GM18507 (cell line): ENCODE measurements at places on chromosomes 2 and 18.

GRCh38 chr2:26772064-26773001, 8.2 kb downstream of the SLC35F6 start:
- DNase-seq: no peak

DNA sequence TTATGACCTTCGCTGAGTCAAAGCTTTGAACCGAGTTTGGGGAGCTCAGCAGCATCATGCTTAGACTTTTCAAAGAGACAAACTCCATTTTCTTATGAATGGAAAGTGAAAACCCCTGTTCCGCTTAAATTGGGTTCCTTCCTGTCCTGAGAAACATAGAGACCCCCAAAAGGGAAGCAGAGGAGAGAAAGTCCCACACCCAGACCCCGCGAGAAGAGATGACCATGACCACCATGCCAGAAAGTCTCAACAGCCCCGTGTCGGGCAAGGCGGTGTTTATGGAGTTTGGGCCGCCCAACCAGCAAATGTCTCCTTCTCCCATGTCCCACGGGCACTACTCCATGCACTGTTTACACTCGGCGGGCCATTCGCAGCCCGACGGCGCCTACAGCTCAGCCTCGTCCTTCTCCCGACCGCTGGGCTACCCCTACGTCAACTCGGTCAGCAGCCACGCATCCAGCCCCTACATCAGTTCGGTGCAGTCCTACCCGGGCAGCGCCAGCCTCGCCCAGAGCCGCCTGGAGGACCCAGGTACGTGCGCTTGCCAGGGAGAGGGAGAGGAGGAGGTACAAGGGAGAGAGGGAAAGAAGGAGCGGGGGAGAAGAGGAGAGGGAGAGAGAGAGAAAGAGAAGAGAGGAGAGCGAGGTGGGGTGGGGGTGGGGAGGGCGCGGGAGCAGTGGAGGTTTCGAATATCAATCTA, at the start of gene DLX1:
TSS of gene DLX1 (plus strand) at position 48 of the 700 bp plus-strand sequence. CDS start at position 219, 171 bp downstream.
- DNase-seq: no peak

DNA sequence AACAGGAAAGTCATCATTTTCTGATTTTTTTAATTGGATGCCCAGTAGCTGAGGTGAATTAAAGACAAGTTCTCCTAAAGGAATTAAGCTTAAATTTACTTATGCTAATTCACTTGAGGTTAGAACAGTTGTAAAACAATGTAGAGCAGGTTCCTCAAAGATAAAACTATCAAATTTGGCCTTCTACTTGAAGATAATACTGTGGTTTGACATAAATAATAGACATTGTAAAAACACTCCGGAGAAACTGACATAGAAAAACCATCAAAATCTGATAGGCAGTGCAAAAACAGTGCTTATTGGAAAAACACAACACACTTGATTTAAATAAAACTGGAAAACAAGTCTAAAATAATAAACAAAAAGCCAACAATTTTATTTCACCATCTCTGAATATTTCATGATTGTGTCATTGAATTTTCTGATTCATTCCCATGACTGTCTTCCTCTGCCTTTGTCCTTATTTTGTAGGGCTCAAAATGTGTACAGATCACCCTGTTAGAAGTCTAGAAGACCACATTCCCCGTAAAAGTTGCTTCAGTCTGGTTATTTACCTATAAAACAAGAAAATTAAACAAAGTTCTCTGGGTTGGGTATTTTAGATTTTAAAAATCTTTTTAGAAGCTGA, 28.3 kb upstream of the SLC40A1 start:
- DNase-seq: no peak

DNA sequence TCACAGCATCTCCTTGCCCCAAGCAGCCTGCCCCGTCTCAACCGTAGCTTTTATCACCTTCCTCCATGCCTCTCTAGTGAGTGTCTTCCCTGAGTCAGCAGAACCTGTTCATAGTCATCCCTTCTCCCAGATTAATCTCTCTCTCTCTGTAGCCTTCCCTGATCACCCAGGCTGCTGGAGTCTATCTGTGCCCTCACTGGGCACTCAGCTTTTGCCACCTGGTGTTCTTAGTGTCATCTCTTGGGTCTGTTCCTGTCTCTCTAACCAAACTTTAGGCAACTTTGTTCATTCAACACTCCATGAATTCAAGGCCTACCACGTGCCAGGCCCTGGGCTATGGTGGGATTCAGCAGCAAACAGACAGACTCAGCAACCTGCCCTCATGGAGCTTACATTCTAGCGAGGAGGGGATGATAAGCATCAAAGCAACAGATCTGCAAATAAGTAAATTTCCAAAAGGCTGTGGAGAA, 159.1 kb downstream of the SMAD7 start:
- no peak for DNase-seq

GRCh38 chr2:41242001-41242331, 790.1 kb upstream of the SLC8A1 start:
- DNase-seq: no peak

- no peak for DNase-seq
These were observed 111.7 kb upstream of the ZEB2 start for GRCh38 chr2:144631636-144632035.

GRCh38 chr2:192166946-192167345, 27.8 kb downstream of the TMEFF2 start:
- no peak for DNase-seq

DNA sequence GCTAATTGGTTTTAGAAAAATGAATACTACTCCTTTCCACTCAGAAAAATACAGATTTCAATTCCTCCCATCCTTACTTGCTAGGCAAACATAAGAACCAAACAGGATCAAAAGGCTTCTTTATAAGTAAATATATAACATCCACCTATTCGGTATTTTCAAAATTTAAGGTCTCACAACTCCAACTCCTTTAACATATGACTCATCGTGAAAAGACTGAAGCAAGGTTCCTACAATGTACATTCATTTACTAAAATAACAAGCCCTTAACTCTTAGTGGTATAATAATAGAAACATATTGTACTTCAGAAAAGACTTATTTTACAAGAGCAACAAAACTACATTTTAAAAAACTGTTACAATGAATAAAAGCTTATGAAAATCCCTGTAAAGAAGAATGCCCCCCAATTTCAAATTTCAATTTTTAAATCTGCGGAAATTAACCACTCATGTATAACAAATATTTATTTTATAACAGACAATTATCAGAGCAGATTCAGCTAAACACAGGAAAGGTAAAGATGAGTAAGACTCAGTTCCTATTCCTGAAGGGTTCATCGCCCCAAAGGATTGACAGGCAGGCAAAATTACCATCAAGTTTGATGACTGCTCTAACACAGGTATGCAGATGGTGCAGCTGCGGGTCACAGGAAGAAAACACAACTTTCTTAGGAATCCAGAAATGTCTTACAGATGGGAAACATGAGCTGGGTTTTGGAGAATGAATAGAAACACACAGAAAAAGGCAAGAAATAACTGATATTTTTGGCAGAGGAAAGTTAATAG, 96.4 kb downstream of the COBLL1 start:
- no peak for DNase-seq

DNA sequence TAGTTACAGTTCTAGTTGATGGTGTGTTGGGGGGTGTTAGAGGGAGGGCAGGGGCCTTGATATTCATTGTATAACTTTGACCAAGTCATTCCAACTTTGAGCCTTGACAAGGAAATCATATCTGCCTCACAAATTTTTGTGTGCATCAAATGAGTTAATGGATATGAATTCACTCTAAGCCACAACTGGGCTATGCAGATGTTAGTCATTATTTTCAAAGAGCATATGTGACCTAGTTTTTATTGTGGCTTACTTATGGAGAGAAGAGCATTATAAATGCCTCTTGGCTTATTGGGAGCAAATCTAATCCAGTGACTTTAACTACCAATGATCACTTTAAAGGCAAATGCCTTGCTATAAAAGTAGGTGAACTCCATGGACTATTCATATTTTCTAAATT, 250.2 kb downstream of the LPIN1 start:
- no peak for DNase-seq

DNA sequence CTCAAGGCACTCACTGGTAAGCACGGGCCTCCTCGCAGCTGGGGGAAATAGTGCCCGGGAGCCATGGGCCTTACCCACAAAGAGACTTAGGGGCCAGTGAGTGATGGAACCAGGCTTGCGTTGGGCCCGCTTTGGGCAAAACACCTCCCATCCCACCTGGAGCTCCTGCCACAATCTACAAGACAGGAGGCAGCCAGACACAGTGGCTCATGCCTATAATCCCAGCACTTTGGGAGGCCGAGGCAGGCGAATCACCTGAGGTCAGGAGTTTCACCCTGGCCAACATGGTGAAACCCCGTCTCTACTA, 88.2 kb downstream of the TFCP2L1 start:
- DNase-seq: no peak

DNA sequence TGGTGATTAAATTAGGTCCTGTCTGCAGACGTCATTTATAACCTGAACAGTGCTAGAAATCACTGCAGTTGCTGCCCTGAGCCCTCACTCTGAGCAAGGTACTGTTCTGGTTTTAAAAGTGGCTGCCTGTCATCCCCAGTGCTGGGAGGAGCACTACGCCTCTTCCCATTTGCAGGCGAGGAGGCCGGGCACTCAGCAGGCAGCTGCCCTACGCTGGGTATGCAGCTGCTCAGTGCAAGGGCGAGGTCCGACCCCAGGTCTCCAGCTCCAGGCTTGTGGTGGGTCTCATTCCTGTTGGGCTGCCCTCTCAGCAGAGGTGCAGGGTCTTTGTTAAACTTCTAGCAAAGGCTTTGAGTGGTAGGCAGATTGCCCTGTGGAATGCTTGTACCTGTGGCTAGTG, 15.7 kb downstream of the CNDP2 start:
- no peak for DNase-seq

GRCh38 chr2:159226059-159226461, 60.4 kb downstream of the WDSUB1 start:
- no peak for DNase-seq

DNA sequence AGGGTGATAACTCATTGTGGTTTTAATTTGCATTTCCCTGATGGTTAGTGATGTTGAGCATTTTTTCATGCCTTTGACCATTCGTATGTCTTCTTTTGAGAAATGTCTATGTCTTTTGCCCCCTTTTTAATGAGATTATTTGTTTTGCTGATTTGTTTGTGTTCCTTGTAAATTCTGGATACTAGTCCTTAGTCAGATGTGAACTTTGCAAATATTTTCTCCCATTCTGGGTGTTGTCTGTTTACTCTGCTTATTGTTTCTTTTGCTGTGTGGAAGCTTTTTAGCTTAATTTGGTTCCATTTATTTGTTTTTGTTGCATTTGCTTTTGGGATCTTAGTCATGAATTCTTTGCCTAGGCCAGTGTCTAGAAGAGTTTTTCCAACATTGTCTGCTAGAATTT, 192.0 kb downstream of the PARD3B start:
- DNase-seq: no peak

- no peak for DNase-seq
These were observed 16.4 kb downstream of the TNFRSF11A start for GRCh38 chr18:62341473-62341872.

DNA sequence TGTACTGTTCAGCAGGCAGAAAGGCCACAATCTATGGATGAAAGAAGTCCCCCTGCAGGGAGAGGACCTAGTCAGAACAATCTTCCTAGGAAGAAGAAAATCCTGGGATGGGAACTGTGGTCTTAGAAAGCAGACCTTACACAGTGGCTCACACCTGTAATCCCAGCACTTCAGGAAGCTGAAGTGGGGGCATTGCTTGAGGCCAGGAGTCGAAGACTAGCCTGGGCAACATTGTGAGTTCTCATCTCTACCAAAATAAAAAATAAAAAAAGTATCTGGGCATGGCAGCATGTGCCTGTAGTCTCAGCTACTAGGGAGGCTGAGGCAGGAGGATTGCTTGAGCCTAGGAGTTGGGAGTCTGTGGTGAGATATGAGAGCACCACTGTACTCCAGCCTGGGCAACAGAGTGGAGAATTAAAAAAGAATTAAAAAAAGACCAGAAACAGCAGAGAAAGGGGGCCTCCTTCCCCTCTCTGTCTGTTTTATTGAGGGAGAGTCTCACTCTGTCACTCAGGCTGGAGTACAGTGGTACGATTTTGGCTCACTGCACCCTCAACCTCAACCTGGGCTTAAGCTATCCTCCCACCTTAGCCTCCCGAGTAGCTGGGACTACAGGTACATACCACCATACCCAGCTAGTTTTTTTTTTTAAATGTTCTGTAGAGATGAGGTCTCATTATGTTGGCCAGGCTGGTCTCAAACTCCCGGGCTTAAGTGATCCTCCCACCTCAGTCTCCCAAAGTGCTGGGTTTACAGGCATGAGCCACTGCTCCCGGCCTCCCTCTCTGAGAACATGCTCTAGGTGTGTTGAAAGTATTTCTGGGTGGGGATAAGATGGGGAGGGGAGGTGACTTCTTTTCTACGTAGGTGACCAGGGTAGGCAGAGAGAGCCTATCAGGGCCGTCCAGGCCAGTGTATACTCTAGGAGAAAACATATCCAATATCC, 7.4 kb downstream of the RHOB start:
- no peak for DNase-seq

DNA sequence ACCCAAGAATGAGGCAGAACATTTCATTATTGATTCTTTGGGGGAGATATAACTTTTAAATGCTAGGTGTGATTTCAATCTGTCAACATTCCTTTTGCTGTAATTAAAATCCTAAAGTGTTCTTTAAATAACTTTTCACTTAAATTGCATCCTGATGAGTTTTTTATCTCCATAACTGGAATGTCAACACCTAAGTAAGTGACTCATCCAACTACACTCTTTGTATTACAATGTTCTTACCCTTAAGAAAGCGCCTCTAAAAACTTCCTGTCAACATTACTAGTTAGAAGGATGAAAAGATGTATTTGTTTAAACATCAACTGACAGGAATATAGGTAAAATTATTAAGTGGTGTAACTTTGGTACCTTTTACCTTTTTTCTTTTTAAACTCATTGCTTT, 1657.0 kb downstream of the LRP1B start:
- no peak for DNase-seq

- DNase-seq: no peak
These were observed 183.5 kb downstream of the HNMT start for GRCh38 chr2:138147796-138148195.

DNA sequence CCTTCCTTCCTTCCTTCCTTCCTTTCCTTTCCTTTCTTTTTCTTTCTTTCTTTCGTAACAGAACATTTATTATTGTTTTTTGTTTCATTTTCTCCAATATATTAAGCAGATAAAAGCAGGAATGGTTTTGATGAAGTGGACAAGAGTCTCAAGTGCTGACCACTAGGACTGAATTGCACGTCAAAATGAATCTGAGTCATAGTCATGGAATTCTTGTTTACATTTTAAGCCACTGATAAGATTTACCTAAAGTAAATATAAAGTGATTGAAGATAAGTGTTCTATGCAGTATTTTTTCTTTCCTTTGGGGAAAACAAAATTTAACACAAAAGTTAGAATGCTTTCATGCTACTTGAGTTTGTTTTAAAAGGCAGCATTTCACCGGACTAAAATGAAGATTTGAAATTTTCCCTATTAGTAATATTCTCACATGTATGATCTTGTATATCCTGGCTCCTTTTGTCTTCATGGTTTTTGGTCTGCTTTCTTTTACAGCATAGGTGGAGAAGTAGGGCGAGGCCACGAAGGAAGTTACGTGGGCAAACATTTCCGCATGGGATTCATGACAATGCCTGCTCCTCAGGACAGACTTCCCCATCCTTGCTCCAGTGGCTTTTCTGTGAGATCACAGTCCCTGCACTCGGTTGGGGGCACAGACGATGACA, 113.5 kb downstream of the NYAP2 start:
- DNase-seq: no peak

GRCh38 chr2:197086500-197086899, 160.0 kb upstream of the PGAP1 start:
- DNase-seq: no peak
